Prostate gland (tissue), 2 donors: ENCODE measurements at places on chromosomes 2 and 18.

- no peak for DNase-seq
Measured at GRCh38 chr2:152055366-152056108, 43.3 kb downstream of the CACNB4 start.

GRCh38 chr18:50475538-50476193, 84.2 kb upstream of the MAPK4 start:
- DNase-seq: no peak

DNA sequence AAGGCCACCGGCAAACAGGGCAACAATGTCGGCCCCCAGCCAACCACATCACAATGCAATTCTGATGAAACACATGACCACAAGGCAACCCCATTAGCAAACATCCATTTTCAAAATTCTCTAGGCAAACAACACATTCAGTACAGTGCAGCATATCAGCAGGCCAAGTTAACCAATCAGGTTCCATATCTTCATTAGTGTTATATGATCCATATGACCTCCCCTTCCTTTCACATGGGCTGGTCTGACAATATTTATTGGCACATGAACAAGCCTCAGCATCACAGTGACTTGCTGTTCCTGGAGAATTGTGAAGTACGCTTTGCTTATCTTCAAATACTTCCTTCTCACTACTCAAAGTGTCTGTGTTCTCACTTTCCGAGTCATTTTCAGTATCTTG, 19.8 kb downstream of the RNF103 start:
- no peak for DNase-seq

- DNase-seq: no peak
Measured at GRCh38 chr2:53064154-53064553, 703.5 kb upstream of the CHAC2 start.

DNA sequence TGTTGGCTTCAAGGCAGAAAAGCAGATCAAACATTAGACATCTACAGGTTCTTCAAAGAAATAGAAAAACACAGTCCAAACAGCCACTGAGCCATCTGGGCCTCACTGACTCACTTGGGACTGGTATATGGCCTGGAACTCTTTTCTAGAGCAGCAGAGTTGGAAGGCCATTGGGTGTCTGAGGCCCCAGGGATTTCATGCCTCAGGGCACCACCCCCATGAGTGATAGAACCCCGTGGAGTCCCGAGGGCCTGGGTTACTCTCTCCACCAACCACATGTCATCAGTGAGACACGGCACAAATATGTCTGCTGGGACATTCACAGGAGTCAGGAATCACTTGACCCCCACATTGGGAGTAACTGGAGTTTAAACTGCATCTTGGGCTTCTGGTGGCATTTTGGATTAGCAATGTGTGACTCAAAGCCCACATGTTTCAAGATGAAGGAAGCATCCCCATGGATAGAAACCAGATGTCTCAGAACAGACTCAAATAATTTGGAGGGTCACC, 44.0 kb downstream of the CAPN13 start:
- DNase-seq: no peak

GRCh38 chr2:192044496-192044895, 150.2 kb downstream of the TMEFF2 start:
- no peak for DNase-seq

DNA sequence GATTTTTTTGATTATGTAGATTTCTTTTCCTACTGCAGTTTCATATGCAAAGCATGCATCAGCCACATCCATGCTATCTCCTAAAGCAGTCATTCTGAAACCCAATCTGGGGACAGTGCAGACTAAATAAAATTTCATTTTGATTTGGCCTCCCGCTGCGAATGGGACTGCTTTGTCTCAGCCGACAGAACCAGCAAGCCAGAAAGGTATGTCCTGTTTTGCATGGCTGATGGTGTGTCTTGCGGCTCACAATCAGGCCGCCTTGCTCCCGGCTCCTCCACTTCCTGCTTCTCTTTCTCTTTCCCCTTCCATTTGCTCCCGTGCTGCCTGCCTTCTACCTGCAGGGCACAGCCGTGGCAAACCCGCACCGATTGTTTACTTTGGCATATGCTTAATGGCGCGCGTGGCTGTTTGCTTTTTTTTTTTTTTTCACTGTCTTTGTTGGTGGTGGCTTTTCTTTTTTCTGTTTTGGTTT, 419.6 kb upstream of the POU3F3 start:
- peak; percentile 9 for DNase-seq

GRCh38 chr18:51890762-51891161, 449.2 kb upstream of the DCC start:
- DNase-seq: peak; percentile 28

GRCh38 chr2:45102141-45102540, 92.9 kb upstream of the SIX2 start:
- no peak for DNase-seq

DNA sequence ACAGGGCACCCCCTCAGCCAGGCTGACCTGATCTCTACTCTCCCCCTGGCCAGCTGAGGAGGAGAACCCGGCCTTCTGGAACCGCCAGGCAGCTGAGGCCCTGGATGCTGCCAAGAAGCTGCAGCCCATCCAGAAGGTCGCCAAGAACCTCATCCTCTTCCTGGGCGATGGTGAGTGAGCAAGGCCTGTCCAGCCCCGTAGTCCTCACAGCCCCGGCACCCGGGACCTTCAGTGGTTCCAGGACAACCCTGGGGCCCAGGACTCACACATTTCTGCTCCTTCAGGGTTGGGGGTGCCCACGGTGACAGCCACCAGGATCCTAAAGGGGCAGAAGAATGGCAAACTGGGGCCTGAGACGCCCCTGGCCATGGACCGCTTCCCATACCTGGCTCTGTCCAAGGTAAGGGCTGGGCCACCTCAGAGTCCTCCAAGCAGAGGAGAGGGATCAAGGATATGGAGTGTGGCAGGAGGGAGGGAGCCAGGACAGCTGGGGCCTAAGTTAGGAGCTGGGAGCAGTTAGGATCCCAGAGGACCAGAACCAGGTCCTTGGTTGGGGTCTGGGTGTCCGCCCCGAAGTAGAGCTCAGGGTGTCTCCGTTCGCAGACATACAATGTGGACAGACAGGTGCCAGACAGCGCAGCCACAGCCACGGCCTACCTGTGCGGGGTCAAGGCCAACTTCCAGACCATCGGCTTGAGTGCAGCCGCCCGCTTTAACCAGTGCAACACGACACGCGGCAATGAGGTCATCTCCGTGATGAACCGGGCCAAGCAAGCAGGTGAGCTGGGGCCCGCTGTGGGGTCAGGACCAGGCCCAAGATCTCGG, 555 bp downstream of the ALPI start:
- no peak for DNase-seq

DNA sequence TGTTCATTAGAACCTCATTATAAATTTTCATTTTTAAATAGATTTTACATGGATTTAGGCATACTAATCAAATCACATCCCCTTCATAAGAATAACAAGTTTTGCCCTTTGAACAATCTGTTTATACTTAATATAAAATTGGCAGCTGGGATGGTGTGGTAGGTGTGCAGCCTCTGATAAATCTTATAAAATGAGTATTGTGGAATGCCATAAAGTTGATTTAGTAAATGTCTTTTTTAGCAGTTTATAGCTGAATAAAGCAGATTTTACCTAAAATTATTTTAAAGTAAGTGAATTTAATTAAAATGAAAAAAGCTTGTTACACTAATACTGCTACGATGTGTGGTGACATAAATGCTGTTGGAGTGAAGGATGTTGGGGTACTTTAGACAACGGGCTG, 35.5 kb downstream of the VAPA start:
- DNase-seq: no peak

DNA sequence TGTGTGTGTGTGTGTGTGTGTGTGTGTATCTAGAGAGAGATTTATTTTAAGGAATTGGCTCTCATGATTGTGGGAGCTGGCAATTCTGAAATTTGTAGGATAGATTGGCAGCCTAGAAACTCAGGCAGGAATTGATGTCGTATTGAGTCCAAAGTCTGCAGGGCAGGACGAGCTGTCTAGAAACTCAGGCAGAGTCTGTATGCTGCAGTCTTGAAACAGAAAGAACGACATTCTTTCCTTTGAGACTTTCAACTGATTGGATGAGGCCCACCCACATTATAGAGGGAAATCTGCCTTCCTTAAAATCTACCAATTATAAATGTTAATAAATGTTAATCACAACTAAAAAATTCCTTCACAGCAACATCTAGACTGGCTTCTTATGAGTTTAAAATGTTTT, 436.6 kb upstream of the FANCL start:
- DNase-seq: no peak

- DNase-seq: no peak
Measured at GRCh38 chr2:122307763-122308162, 552.3 kb downstream of the TSN start.

GRCh38 chr2:119659601-119660342, 19.2 kb upstream of the TMEM177 start:
- DNase-seq: no peak

GRCh38 chr18:13624563-13625237, 101.7 kb downstream of the FAM210A start:
- no peak for DNase-seq

- no peak for DNase-seq
Measured at GRCh38 chr2:240234503-240234951, 94.1 kb upstream of the OTOS start.

DNA sequence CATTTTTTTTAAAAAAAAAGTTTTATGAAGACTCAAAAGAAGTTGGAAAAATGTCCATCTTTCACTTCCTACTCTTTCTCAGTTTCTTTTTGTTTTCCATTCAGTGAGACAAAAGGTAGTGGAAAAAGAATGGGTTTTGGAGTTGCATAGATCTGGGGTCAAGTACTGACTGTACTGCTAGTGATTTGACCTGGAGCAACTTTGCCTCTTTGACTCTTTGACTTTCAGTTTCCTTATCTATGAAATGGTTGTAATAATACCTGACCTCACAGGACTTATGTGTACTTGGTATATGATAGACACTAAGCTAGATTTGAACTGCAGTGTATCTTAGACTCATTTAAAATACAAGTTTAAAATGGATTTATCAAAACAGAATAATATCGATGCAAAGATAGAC, 3.5 kb upstream of the KCNE4 start:
- no peak for DNase-seq

GRCh38 chr18:26459340-26459739, 89.0 kb downstream of the KCTD1 start:
- no peak for DNase-seq
